Prostate gland (tissue), 2 donors: ENCODE measurements at places on chromosomes 13 and 19. TPM values are rescaled to one million over a fixed set of nuclear protein-coding genes. Genes with fewer than 3 reads are reported as not detected.

GRCh38 chr13:31747291-31747690 is 8.0 kb downstream of the RXFP2 start:
- no peak for DNase-seq

- DNase-seq = no peak
These were observed 5.7 kb downstream of the DCAF15 start for GRCh38 chr19:13958043-13958442.

DNA sequence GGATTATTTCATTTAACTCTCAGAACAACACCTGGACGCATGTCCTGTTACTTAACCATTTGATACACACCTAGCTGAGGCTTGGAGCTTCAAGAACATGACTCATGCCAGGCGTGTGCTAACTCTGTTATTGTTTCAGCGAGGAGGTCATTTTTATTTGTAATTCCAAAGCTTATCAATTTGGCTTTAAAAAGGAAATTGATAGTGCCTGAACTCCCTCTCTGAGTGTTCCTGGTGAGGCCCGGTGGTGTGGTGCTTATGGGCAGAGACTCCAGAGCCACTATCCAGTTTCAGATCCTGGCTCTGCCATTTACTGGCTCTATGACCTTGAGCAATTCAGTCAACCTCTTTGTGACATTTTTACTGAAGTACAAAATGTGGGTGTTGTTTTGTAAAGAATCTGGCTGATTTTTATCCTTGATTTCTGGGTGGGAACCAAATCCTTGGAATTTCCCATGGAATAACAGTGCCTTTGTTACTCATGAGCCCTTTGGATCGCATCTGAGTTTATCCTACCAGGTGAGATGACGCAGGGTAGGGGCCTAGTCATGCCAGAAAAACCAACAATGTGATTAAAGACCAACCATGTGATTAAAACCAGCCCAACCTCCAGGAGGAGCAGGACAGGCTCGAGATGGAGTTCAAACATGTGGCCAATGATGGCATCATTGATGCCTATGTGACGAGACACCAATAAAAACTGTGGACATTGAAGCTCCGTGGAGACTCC is 198.8 kb downstream of the MYO16 start:
- DNase-seq = no peak

DNA sequence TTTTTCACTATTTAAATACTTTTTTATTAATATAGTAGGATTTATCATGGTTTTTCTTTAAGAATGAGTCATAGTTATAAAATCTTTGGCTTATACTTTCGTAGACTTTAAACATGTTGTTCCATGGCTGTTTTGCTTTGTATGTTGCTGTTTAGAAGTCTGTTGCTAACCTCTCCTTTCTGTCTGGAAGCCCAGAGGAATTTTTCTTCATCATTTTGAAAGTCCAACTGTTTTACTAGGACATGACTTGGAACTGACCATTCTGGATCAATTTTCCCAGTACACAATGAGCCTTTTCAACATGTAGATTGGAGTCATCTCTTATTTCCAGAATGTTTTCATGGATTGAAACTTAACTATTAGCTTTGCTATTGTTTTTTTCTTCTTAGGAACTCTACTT is 7.9 kb downstream of the CAB39L start:
- no peak for DNase-seq

DNA sequence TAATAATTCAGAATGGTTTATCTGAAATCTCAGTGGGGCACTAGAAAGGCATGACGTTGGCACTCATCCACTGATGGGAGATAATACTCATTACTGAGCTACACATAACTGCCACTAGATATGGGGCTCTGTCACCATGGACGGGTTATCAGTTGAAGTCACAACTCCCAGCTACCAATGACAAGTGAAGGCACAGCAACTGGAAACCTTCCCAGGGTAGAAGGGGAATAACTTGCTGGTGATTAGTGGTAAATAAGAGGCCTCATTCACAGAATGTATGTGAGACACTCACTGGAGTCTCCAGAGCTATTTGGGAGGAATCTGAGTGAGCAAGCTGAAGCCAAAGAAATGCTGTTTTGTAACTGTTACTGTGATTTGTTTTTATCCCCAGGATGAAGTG is 249.6 kb downstream of the ENOX1 start:
- no peak for DNase-seq

DNA sequence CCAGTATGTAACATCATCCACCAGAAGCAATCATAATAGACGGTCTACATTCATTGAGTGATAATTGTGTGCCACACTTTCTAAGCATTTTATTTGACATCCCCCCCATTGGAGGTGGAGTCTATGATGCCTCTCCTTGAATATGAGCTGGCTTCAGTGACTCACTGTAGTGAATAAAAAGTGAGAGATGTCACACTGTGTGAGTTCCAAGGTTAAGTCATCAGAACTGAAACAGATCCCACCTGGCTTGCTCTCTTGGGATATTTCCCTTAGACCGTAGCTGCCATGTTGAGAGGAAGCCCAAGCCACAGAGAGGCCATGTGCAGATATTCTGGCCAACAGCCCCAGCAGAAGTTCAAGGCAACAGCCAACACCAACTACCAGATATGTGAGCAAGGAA is 12.6 kb downstream of the RTBDN start:
- DNase-seq = no peak

- no peak for DNase-seq
These were observed 536.5 kb downstream of the KCTD12 start for GRCh38 chr13:76349700-76350099.

DNA sequence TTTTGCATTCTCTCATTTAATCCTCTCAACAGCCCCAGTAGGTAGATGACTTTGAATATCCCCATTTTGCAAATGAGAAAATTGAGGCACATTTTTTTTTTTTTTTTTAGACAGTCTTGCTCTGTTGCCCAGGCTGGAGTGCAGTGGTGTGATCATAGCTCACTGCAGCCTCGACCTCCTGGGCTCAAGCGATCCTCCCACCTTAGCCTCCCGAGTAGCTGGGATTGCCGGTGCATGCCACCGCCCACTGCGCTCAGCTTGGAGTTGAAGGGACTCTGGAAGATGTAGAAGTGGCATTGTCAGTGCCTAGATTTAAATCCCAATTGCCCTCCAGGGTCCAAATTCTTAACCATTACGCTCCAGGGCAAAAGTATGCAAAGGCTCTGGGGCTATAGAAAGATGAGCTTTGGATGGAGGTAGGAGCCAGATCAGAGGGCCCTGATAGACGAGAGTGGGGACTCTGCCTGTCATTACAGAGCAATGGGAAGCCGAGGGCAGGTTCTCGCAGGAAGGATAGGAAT is 813 bp upstream of the MCOLN1 start:
- DNase-seq = no peak

- peak; percentile 5 for DNase-seq
These were observed 139.4 kb downstream of the HS6ST3 start for GRCh38 chr13:96229356-96229755.

- DNase-seq = no peak
These were observed 30.1 kb downstream of the WDFY2 start for GRCh38 chr13:51614350-51614786.

DNA sequence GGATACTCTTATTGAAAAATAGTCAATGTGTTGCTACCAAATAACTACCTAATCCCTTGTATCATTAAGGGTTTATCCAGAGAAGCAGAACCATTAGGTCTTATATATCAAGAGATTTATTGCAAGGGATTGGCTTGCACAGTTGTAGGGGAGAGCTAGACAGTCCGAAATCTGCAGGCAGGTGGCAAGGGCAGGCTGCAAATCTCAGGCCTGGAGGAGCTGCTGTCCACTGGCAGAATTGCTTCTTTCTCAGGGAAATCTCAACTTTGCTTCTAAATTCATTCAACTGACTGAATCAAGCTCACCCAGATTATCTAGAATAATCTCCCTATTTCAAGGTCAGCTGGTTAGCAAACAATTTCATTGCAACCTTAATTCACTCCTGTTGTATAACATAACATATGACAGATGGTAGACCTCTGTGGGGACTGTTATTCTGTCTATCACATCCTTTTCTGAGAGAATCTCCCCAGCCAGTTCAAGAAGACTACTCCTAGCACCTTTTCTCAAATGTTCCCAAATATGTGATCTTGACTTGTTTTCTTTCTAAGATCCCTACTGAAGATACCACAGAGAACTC is 194.2 kb downstream of the NHLRC3 start:
- no peak for DNase-seq

- no peak for DNase-seq
These were observed 2.5 kb upstream of the TMEM190 start for GRCh38 chr19:55373993-55374757.

- no peak for DNase-seq
These were observed 787 bp downstream of the TIMM29 start for GRCh38 chr19:10929402-10929794.

DNA sequence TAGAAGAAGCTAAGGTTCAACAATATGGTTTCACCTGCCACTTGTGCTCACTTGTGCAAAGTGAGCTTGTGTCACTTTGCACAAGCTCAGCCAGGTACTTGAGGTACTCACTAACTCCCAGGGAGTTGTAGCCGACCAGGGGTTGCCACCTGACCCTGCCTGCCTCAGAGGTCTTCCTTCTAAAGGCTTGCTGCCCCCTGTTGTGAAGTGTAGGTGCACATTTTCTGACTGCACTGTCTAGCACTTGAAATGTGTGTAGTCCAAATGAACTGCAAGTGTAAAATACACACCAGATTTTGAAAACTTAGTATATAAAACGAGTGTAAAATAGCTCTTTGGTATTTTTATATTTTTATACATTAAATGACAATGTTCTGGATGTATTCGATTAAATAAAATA is 230.8 kb downstream of the DLEU7 start:
- DNase-seq = no peak

GRCh38 chr13:59568306-59568705 is 595.4 kb downstream of the DIAPH3 start:
- no peak for DNase-seq

GRCh38 chr13:110232756-110233155 is 74.2 kb downstream of the COL4A1 start:
- no peak for DNase-seq

DNA sequence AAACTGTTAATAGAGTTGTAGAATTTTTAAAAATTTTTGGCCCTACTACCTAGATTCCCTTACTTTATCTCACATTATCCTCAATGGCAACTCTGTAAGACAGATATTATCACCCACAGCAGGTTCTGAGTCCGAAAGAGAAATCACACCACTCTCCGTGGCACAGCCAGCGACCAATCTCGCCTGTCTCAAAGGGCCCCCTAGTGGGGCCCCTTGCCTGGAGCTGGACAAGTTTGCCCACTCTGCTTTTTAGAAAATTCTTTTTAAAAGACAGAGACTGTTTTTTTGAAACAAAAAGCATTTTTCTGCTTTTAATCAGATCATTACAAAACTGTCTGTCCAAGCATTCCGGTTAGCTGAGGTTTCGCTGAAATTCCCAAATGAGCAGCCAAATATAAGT is 21.7 kb downstream of the PHF11 start:
- no peak for DNase-seq

DNA sequence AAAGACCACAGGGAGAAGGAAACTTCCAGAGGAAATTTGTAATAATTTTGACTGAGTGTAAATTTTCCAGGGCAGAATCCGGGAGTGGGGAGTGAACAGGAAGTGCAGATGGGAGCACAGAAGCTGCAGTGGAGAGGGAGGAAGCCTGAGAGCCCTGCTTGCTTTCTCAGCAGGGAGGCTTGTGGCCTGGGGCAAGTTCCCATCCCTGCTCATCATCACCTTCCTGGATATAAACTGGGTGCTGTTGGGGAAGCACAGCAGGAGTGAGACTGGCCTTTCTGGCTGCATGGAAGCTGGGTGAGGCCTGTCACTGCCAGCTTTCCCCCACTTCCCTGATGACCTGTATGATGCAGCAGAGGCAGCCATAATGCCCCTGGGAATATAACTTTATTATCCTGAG is 532.9 kb downstream of the SLITRK6 start:
- DNase-seq = no peak

DNA sequence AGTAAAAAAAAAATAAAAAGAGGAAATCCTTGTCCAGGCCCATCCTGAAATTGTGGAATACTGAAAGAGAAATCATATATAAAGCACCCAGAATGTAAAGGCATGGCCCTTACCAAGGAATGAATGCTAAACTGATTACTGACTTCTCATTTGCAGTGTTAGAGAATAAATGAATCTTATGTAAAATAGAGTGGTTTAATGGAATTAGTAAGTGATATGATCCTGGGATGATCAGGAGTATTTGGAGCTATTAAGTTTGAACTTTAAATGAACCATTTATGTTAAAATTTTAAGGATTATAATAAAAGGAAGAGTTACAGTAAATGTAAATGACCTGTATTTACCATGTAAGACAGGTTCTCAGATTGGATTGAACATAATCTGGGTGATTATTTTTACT is 75.4 kb downstream of the PDS5B start:
- no peak for DNase-seq

DNA sequence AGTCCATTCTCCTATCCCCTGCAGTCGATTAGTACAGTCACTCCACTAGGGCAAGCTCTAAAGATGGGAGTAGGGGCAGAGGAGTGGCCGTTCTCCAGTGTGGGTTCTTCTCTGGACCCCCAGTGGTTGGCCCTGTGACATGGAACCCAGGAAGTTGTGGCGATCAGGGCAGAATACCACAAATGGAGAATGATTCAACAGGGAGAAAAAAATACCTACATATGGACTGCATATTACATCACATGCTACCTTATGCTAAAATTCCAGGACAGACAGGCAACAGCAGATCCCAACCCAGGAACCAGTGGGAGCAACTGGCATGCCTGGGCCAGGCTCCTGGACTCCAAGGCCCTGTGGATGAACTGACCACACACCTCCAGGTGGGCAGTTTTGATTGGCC is 20.4 kb downstream of the POU2F2 start:
- DNase-seq = no peak

GRCh38 chr19:17379221-17379631 is 2.1 kb upstream of the PLVAP start:
- no peak for DNase-seq

DNA sequence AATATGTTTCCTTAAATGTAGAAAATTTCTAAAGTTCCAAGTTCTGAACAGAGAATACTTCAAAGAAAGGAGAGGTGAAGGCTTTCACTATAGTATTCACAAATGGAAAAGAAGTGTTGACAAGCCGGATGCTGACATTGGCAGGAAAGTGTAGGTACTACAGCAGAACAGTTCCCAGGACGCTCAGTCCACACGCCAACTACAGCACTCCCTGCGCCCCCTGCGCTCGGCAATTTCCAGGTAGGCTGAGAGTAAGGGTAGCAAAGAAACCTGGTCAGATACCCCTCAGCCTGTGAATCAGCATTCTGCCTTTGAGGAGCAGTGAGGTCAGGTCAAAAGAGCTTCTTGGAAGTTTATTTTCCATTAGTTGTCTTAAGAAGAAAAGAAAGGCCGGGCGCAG is 115.3 kb downstream of the NALCN start:
- no peak for DNase-seq

NLRP11 gene
- total RNA-seq = 1.5 TPM

KLK4 gene
- 330 TPM for total RNA-seq

GAPDHS gene
- not detected for total RNA-seq

CGB1 gene
- not detected for total RNA-seq

ZNF492 gene
- 0.97 TPM for total RNA-seq

AMH gene
- total RNA-seq = 0.46 TPM

GAS6 gene
- 432 TPM for total RNA-seq

ELANE gene
- 1.4 TPM for total RNA-seq

GPR4 gene
- total RNA-seq = 0.55 TPM

MADCAM1 gene
- total RNA-seq = 0.91 TPM

CYP2A6 gene
- total RNA-seq = 1.1 TPM

FUT3 gene
- 1.4 TPM for total RNA-seq

COX6B1 gene
- 334 TPM for total RNA-seq

FREM2 gene
- total RNA-seq = 5.9 TPM

FCAR gene
- total RNA-seq = not detected

SHISA7 gene
- not detected for total RNA-seq

S1PR4 gene
- total RNA-seq = 0.14 TPM
